CD4-positive, alpha-beta T cell treated with Interleukin-2 at 100 ng/mL for 4 hours (primary cell): ENCODE measurements at places on chromosomes 7 and 10.
A peak's percentile ranks its signal among the peaks of the same experiment; 100 is the strongest.

DNA sequence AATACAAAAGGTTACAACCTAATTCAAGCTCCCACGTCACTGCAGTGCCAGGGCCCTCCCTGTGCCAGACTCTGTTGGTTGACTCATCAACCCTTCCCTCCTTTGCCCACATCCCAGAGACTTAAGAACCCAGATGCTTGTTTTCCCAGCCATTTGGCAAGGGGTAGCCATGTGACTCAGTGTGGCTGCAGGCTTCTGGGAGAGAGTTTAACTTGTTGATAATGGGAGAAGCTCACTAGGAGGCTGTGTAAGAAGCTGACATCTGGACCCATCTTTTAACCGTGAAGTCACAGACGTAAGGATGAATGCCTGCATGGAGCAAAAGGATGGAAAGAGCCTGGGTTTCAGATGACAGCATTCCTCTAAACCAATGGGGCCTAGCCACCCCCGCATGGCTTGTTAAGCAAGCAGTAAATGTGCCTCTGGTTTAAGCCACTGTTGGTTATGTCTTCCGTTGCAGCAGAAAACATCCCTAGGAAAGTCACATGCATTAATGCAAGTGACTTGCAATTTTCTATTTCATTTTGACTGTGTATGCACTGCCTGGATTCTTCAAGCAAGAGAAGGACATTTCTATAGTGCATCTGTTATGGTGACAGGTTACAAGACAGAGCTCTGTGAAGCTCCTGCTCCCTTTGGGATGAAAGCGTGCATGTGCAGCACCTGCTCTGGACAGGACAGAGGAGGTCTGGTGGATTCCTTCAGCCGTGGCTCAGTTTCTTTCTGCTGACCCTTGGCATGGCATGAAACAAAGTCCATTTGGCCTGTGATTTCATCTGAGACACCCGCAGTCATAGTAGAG lies 57.5 kb upstream of the CREB5 start:
- no peak for DNase-seq

DNA sequence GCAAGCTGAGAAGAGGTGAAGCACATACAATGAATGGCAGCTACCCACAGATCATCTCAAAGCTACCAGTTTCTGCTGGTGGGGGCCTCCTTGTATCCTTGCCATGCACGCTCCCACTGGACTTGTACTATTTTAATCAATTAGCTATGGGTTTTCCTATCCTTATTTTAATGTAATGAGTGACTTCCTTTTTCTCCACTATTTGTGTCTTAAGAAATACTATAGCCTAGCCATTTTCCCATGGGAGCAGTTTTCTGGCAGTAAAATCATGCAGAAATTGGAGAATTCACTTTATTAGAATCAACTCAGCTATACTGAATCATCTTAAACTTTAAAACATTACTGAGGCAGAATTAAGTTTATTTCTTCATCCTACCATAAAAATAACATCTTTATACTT lies 73.5 kb downstream of the CTNNA3 start:
- DNase-seq, result no peak

DNA sequence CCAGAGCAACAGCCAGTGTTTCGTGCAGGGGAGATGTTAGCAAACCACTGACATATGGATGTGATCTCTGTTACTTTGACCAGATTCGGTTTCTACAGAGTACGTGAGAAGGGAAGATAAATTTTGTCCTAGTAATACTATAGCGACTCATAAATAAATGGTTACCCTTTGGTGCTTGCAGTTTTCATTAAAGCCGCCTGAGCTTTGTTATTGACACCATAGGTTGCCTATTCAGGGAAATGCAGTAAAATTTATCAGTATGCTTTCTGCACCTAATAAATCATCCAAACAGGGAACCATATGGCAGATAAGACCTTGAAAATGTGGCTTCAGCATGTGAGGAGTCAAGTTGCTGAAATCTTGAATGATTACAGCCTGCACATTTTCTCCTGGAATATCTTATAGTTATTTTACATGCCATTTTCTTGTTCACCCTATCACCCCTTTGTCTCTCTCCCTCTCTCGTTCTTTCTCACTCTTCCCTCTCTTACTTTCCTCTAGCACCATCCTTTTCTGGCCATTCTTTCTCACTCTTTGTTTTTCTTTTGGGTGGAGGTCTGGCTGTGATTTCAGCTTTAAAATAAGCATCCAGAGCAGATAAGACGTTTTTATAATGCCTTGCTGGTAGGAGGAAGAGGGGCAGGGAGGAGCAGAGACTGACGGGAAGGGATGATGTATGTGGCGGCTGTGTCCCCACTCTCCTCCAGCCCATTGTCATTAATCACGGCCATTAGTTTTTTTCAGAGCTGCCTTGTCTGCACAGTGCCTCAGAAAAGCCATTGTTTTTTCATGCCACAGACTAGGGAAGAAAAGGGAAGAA lies 182.5 kb downstream of the LRMDA start:
- DNase-seq, result no peak

DNA sequence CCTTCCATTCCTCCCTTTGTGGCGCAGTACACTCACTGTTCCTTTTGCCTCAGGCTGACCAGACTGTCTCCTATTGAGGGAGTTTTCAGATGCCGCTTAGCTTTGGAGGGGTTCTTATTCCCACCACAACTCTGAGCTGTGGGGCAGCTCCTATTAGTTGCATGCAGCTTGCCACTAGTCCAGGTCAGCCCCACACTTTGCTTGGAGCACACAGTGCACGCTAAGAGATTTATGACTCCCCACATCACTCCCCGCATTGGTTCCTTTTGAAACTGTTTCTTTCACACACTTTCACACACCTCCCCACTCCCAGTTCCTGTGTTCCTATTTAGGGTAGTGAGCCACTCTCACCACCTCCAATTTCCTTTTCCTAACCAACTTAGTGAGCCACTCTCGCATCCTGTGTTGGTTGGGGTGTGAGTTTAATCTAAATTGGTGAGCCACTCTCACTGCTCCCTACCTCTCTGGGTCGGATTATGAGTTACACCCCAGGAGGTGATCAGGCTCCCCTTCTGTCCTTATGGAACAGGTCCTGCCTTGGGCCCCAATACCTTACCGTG lies 10.4 kb upstream of the ZNF485 start:
- peak; percentile 32 for DNase-seq

GRCh38 chr10:57338823-57339558 lies 928.7 kb downstream of the IPMK start:
- DNase-seq, result peak; percentile 28

GRCh38 chr10:48549236-48549635 lies 55.6 kb downstream of the ARHGAP22 start:
- DNase-seq, result no peak

- no peak for DNase-seq
These were observed 45.8 kb downstream of the PRR15 start for GRCh38 chr7:29609162-29610037.

DNA sequence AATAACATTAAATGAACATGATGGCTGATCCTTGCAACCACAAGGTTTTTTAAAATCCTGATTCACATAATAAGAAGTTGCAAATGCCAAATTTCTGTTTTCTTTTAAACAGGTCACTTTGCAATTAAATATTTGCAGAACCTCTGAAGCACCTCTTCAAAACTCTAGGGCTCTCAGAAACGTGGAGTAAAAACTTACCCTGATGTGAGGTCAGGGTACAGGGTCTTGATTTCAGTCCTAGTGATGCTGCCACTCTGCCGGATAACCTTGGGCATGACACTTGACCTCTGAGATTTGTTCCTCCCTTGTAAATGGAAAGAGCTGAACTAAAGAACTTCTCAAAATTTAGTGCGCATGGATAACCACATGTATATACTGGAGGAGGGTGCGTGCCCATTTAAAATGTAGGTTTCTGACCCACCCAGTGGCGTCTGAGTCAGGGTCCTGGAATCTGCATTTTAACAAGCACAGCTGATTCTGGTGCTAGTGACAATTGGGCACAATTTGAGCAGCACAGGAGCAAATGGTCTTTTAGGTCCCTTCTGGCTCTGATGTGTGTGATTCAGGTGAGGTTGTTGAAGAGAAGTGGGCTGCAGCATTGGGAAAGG lies 35.5 kb upstream of the TNPO3 start:
- no peak for DNase-seq

GRCh38 chr7:99191869-99192596 lies 15.9 kb downstream of the KPNA7 start:
- no peak for DNase-seq

DNA sequence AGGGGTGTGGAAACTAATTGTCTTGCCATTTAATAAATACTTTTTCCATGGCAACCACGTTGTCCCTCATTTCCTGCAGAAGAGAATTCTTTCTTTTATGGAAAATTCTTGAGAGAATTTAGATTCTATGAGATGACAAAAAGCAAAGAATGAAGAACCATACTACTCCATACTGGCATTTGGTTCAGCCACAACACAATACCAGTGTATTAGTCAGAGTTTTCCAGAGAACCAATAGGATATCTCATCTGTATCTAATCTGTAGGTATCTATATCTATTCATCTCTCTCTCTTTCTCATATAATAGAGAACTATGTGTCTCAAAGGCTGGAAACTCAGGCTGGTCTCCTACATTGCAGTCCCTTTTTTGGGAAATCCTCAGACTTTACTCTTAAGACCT lies 44.6 kb upstream of the NAMPT start:
- DNase-seq, result no peak

DNA sequence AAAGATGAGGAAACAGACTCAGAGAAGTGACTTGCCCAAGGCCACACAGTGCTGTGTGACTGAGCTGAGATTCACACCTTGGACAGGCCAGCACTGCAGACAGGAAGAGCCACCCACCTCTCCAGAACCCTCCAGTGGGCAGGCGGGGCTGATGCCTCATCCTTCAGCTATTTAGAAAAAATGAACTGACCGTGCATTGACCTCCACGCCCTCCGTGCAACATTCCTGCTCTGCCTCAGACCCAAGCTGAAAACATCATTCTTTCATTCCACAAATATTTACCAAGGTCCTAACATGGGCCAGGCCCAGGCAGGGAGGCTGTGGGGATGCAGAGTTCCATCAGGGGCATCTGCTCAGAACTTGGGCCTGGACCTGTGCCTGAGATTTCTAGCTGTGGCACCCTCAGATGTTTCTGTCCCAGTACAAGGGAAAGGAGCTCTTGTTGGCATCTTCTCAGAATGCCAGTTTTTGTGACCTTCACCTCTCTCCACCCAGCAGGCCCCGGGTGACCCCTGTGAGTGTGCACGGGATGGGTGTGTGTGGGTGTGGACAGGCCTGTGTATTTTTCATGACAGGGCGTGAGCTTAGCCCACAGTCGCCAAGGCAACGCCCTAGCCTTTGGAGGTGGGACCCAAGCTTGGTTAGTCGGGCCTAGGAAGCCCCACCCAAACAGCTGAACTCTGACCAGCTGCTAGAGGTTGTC lies 6.5 kb downstream of the VSIR start:
- DNase-seq, result peak; percentile 66

- no peak for DNase-seq
These were observed 84.7 kb downstream of the DLG5 start for GRCh38 chr10:77841711-77842375.

- no peak for DNase-seq
These were observed 32.6 kb downstream of the USP6NL start for GRCh38 chr10:11578802-11579255.

GRCh38 chr7:99860281-99861127 lies 16.3 kb downstream of the OR2AE1 start:
- DNase-seq, result no peak

DNA sequence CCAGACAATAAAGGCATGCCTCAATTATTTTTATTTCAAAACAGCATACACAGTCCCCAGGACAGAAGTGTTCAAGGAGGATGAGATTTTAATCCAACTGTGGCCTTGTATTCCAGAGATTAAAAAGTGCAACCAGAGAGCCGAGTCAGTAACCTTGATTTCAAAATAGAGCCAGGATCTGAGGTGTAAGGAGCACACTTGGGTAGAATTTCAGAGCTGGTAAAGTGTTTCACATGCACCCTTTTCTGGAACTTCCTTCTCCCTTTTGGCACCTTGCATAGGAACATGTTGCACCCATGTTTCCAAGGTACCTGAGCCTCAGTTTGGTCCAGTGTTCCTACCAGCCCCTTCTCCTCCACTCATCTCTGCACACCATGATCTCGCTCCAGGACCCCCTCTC lies 225.1 kb downstream of the TRIL start:
- DNase-seq, result no peak

DNA sequence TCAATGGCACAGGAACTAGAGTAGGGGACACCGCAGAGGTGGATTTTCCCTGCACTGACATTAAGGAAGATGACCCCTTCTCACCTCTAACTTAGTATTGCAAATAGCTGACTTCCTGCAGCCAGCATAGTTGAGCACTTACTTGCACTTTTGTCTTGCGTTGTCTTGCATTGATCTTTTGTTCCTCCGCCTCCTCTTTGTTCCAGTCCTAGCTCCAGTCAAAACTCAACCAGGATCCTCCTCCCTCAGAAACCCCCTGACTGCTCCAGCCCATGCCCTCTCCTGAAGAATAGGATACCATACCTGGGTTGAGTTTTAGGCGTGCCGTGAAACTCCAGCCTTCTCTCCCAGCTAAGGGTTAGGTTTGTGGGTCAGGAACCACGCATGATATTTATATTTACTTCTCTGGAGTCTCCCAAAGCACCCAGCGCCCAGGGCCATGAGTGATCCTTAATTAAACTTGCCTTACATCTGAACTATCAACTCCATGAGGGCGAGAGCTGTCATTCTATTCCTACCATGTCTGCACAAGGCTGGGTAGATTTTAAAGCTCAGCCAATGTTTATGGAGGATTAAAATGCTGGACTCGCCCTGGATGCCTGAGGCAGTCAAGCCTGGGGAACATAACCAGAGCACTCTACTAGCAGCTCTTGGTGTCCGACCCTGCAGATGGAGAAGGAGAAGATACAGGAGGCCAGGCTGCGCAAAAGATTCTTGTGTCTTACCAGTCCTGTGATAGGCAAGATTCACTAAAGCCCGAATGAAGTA lies 14.1 kb downstream of the ZNF467 start:
- no peak for DNase-seq

- no peak for DNase-seq
These were observed 101.0 kb downstream of the AOAH start for GRCh38 chr7:36623247-36623646.

GRCh38 chr7:90530263-90530662 lies 60.8 kb downstream of the PTTG1IP2 start:
- DNase-seq, result no peak

- DNase-seq, result no peak
These were observed 87.8 kb downstream of the CCSER2 start for GRCh38 chr10:84416245-84416555.

DNA sequence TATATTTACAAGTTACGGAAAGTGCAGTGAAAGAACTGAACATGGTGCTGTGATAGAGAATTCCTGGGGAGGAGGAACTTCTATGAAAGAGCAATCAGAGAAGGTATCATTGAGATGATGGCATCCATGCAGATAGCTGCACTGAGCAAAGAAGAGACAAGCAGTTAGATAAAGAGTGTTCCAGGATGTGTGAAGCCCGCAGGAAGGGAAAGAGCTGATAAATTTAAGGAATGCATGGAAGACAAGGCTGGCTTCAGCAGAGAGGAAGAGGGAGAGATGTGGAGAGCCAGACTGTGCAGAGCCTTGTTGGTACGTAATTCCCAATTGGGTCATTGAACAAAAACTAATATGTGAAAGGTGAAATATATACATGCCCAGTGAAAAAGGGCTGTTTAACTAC lies 538.9 kb downstream of the INHBA start:
- DNase-seq, result no peak

DNA sequence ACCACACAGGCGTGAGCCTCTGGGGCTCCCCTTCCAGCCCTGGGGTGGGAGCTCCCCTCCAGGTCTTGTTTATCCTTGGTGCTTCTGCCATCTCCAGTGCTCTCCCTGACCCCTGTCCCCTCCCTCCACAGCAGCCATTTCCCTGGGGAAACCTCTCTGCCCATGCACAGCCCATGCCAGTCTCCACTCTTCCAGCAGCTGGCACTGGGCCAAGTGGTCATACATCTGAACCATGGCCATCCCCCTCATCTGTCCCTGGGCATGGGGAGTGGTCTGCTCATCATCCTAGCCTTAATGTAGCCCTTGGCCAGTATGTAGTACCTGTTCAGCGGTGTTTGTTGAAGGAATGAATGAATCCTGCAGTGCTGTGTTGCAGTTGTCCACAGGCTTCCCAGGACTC lies 172.4 kb upstream of the ZNF32 start:
- no peak for DNase-seq
